ENCODE measurements at places on chromosomes 12 and 14. TPM values are rescaled to one million over a fixed set of nuclear protein-coding genes. Genes with fewer than 3 reads are reported as not detected.

The ACSM4 gene
- total RNA-seq: not detected

The LTBR gene
- total RNA-seq: 1.5 TPM

- DNase-seq: no peak
Observed at GRCh38 chr12:89307474-89308253, 44.6 kb downstream of the DUSP6 start.

- no peak for DNase-seq
Observed at GRCh38 chr14:51079085-51079484, 15.8 kb downstream of the TRIM9 start.

DNA sequence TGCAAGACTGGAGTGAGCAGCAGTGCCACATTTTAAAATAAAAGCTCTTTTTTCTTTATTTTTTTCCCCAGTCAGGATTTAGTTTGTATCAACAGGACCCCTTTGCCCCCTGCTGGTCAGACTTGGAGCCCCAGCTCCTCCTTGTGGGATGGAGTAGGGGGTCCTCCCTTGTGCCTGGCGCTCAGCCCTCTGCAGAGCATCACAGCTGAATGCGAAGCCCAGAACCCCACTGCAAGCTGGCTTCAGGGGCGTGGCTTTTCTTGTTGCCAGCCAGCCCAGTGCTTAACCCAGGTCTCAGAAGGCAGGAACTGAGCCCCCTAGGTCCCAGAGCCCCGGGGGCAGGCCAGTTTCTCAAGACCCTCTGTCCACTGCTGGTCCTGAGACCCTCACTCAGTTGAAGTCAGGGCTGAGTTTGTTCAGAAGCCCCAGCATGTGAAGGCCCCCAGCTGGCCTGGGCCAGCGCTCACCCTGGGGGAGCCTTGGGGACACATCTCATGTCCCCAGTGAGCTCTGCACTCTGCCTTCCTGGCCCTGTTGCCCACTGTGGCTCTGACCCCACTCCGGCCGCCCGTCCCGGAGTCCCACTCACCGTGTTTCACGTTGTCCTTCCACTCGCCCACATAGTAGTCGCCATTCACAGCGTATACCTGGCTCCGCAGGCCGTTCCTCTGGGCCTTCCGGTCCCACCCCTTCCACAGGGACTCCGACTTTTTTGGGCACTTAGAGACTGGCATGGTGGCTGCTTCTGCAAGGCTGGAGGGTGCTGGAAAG lies 519 bp downstream of the MORN3 start:
- peak; percentile 81 for DNase-seq

- DNase-seq: no peak
Observed at GRCh38 chr14:65502676-65503124, 90.2 kb downstream of the FUT8 start.

DNA sequence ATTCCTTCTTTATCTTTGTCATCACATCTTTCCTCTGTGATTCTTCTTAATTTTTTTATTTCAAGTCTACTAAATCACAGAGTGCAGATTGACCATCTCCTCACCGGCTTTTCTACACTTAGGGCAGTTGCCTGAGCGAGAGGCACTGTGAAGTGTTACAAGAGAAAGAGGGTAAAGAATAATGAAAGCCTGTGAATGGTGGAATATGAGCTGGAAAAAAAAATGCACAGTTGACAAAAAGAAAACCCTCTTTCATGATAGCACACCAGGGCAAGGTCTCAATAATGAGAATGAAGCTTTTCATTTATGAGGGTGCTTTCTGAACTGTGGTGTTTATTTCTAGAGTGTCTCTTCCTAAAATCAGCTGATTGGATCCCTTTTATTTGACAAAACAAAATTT lies 106.2 kb upstream of the PDE3A start:
- DNase-seq: no peak

- peak; percentile 69 for DNase-seq
Observed at GRCh38 chr14:68791078-68791901, 1.6 kb downstream of the ZFP36L1 start.

DNA sequence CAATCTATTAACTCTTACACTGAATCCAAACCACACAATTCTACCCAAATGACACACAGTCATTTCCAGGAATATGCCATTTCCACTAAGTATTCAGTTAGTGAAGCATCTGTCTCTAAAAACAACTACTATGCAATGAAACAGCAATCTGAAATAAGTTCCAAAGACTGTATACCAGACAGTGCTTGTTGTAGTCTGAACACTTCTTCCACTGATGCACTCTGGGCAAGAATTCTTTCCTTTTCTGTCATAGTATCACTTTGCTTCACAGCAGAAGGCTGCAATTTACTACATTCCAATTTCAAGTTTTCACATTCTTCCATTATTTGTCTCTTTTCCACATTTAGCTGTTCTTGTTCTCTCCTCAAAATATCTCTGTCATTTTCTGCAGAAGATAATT lies 25.8 kb downstream of the TRIP11 start:
- DNase-seq: no peak

- no peak for DNase-seq
Observed at GRCh38 chr14:55915456-55915855, 202.8 kb upstream of the PELI2 start.

- no peak for DNase-seq
Observed at GRCh38 chr14:52124791-52125684, 56.2 kb upstream of the NID2 start.

DNA sequence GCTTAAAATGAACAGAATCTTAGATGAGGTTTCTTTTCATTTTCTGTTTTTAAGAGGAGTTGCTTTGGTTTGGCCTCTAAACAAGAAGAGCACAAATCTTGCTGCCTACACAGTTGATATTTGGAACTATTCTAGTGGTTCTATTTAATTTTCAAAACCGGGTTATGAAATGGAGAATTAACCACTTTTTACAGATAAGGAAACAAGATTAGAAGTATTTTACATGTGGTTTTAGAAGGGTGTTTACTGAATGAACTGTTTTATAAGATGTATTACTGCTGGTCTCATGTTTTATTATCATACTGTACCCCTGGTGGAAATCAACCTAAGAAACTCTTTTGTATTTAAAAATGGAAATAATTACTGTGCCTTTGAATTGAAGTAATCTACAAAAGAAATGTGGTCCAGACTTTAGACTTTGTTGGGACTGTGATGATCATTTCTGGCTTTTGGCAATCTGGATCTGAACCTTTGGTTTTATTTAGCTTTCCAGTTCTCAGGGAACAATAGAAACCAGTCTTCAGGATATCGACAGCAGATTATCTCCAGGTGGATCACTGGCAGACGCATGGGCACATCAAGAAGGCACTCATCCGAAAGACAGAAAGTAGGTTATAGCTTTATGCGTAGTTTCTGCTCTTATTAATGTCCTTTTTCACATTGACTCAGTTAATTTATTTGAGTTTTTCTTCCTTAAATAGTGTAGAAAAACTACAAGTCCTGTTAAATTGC lies 43.2 kb downstream of the TBK1 start:
- DNase-seq: no peak

- no peak for DNase-seq
Observed at GRCh38 chr12:49881415-49882247, 22.1 kb downstream of the FAIM2 start.

DNA sequence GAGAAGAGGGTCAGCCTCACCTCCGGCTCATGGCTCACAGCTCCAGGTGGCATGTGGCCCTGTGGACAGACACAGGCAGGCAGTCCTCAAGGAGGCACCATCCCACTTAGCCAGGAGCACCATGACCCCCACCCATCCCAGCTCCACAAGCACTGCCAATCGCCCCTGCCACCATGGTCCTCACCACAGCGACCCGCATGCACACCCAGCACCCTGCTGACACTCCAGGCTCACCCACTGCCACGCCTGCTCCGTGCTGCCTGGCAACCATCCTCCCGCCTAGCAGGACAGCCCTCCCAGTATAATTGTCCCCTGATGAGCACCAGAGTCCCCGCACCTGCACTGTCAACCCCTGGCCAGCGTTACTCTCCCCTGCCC lies 50.9 kb downstream of the TRPV4 start:
- DNase-seq: no peak

DNA sequence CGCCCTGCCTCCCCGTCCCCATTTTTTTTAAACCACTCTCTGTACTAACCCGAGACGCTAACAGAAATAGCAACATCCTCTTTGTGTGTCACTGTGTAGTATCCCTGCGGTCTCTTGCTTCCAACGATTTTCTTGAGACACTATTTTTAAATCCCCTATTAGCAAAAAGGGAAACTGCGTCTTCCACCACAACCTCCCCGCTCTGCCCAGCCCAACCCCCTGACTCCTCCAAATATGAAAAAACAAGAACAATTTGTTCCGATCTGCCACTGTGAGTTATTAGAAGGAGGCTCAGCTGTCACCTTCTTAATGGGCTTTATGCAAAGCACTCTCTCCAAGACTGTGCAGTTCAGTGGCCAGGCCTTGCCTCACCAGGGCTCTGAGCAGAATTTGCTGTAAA lies 76.3 kb downstream of the MAP1LC3B2 start:
- DNase-seq: no peak

GRCh38 chr12:130218682-130219081 lies 56.4 kb downstream of the FZD10 start:
- DNase-seq: no peak

- DNase-seq: no peak
Observed at GRCh38 chr14:39641224-39641623, 209.0 kb upstream of the FBXO33 start.

DNA sequence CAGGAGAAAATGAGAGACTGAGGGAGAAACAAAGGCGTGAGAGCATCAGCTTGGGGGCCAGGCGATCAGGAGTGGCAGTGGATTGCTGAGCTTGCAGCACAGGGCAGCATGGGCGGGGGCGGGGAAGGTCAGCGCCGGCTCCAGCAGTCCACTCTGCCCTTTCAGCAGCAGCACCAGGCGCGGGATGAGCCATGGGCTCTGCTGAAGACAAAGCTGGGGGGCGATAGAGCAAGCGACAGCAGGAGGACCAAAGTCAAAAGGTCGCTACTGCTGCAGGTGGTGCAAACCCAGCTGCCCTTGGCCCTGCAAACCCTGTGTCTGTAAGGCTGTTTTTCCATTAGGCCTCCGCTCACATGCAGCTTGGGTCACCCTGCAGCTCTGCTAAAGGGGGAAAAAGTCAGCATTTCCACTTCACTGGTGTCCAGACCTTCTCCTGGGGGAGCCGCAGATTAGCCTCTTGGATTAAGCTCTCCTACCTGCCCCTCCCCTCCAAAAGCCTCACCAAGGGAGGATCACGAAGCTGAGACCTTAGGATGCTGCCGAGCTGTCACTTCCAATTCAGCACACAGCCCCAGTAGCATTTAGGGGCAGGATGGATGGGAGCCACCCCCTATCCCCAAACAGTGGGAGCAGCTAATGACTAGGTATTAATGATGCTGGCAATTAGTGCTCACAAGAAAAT lies 204.8 kb downstream of the DPF3 start:
- DNase-seq: no peak

DNA sequence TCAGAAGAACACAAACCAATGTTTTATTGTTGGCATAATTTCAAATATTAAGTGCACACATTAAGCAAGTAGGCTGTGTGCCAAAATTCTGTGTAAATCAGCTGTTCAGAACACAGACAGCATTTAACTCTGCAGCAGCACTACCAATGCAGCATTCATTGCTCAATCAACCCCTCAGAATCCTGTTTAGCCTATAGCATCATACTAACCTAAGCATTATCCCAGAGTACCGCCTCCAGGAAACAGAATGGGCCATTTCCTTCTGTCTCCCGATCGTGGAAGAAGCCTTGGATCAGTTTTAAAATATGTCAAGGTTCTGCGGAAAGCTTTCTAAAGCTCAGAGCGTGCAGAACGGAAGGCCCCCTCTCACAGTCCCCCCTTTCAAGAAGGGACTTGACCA lies 3.3 kb downstream of the IL26 start:
- no peak for DNase-seq

Measured in activated CD8-positive, alpha-beta T cell treated with anti-CD3 and anti-CD28 coated beads for 36 hours (primary cell).